ENCODE measurements at places on chromosomes 1 and 21.

DNA sequence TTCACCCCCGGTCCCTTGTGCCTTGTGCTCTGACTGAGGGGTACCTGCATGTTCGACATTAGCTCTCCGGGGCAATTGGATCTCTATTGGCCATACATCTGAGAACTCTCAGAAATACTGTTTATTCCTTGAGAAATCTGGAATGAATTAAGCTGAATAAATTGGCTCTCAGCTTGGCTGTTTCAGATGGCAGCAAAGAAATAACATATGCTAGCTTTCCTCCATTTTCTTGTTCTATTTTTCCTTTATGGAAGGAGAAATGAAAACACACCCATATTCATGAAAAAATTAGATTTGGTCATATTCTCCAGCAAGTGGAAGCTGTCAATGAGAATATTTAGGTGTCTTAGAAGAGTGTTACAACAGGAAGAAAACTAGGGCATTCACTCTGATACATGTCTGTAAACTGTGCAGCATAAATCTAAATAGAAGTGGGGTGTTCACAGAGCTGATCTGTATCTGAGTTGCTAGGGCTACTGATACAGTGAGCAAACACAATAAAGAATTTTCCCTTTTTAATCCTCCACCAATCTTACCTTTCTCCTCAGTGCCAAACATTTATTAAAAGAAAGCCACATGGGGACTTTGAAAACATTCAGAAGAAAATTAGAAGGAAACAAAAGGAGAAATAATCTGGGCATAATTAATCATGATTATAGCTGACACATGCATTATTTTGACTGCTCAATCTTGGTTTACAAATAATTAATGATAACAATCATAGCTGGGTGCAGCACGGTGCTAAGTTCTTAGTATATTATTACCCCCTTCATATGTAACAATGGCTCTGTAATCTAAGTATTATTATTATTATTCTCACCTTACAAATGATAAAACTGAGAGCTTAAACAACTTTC, 671.9 kb upstream of the USP24 start:
- no peak for DNase-seq

GRCh38 chr1:9438431-9439073, 100.7 kb upstream of the SLC25A33 start:
- DNase-seq = no peak

- no peak for DNase-seq
Observed at GRCh38 chr1:54928327-54928726, 41.3 kb upstream of the DHCR24 start.

- no peak for DNase-seq
Observed at GRCh38 chr1:214541693-214542092, 9.7 kb downstream of the PTPN14 start.

DNA sequence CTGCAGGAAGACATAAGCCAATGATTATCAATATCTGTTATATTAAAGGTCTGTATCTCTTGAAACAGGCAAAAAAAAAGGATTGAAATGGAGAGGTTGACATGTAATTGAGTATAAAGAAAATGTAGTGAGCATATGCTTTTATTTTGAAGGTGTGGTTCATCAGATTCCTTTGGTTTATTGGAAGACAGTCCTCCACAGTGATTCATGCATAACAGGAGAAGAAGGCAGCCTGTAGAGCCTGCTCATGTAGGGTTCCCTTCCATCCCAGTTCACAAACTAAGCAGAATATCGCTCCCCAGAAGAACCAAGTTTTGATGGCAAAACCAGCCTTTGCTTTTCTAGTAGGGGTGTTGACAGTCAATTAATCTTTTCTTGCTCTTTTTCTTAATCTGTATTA, 1016.8 kb upstream of the ADGRL4 start:
- no peak for DNase-seq

- no peak for DNase-seq
Observed at GRCh38 chr1:9763914-9764313, 59.9 kb downstream of the CLSTN1 start.

DNA sequence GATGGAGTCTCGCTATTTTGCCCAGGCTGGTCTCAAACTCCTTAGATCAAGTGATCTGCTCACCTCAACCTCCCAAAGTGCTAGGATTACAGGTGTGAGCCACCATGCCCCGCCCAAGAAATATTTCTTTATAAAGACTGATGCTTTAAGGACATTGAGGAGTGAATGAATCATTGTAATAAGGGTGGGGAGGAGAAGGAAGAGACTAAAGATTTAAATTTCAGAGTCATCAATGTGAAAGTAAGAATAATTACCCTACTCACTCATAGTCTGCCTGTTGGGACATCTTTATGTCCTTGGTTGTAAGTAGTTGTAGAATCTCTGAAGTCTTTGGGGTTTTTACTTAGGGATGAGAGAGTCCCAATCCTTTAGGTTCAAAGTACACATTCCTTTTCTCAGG, 7.3 kb downstream of the KDM1A start:
- no peak for DNase-seq

DNA sequence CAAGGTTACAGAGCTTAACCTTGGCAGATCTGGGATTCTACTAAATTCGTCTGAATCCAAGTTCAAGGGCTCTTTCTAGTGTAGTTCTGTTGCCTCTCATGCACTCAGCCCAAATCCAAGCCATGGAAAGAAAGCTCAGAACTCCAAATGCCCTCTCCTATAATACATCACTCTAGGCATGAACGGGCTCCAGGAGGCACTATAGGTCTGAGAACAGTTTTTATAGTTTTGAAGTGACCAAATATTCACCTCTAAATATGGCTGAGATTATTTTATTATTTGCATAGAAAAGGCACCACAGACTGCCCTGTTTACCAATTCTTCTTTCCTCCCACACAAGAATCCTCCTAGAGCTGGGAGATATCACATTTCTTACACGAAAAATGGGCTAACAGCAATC, 327.9 kb upstream of the BEND5 start:
- DNase-seq = no peak

- DNase-seq = no peak
Observed at GRCh38 chr1:38730511-38731397, 128.8 kb downstream of the RRAGC start.

DNA sequence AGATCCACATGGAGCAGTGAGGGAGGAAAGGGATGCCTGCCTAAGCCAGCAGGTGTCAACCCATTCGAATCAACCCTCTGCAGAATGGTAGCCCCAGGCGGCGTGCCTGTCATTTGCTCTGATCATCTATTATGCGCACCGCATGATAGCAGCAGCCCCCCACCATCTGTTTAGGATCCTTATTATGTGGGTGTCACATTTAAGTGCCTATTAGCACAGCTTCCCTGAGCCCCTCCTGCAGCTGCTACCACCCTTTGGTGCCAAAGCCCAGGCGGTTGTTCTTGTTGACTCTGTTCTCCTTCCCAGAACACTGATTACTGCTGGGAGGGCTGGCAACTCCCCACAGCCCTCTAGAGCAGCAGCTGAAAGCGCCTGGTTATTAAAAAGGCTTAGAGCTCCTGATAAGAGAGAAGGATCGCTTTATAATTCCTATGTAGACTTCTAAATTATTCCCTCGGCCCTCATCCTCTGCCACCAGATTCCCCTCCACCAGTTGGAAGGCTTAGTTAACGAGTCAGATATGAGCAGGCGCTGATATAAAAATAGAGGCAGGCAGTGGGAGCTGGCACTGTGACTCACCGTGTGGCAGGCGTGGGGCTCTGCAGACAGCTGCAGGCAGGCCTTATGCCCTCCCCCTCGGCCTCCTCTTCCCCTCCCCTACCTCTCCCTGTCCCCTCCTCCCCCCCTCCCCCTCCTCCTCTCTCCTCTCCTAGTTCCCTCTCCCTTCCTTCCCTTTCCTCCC, 23.0 kb downstream of the ACTA1 start:
- peak; percentile 98 for DNase-seq

DNA sequence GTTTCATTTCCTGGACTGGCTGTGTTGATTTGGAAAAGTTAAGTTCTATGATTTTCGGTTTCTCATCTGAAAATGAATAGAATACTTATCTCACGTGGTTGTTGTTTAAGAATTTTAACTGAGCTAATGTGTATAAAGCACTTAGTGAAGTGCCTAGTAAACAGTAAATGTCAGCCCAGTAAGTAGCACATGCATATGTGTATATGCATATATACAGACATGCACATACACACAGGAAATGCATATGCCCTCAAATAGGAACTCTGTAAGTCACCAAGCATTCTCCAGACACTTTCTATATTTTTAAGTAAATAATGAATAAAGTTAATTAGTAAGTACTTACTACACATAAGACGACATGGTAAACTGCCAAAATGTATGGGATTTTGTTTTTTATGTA, 128.6 kb downstream of the CLEC20A start:
- DNase-seq = no peak

DNA sequence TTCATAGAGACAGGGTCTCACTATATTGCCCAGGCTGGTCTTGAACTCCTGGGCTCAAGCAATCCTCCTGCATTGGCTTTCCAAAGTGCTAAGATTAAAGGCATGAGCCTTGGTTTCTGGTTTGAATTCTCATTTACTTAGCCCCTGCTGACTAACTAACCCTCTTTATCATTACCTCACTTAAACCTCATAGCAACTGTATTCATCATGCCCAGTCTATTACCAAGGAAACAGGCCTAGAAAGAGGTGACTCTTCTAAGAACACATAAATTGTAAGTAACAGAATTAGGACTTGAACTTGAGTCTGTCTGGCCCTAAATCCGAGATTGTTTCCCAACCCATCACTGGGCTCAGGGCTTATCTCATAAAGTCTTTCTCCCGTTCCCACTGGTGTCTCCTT, 44.2 kb downstream of the TMEM53 start:
- DNase-seq = no peak

- no peak for DNase-seq
Observed at GRCh38 chr21:41597227-41597626, 89.3 kb upstream of the TMPRSS2 start.

- no peak for DNase-seq
Observed at GRCh38 chr1:28176492-28177470, at the start of gene PTAFR. Gene PTAFR, minus strand, starts transcription at chr1:28176690. Its CDS starts 25,669 bp downstream, at chr1:28151021.

- no peak for DNase-seq
Observed at GRCh38 chr1:224592636-224593582, 23.2 kb upstream of the CNIH3 start.

DNA sequence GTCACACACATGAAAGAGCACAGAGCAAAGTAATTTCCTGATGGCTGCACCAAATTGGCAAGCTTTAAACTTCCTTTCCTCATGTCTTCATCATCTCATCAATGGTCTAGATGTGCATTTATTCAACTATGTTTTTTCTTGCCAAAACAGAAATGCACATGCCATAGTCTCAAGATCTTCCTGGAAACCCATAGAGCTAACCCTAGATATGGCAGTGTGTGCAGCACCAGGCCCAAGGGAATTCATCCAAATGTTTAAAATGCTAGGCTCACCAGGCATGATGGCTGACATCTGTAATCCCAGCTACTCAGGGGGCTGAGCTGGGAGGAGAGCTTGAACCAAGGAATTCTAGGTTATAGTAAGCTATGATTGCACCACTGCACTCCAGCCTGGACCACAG, 31.2 kb upstream of the PALMD start:
- no peak for DNase-seq

GRCh38 chr1:107626073-107626796, 338.7 kb downstream of the VAV3 start:
- DNase-seq = no peak

- DNase-seq = no peak
Observed at GRCh38 chr1:94989398-94989797, 62.5 kb upstream of the CNN3 start.

- DNase-seq = peak; percentile 49
Observed at GRCh38 chr1:30522031-30523004, 201.1 kb downstream of the MATN1 start.

DNA sequence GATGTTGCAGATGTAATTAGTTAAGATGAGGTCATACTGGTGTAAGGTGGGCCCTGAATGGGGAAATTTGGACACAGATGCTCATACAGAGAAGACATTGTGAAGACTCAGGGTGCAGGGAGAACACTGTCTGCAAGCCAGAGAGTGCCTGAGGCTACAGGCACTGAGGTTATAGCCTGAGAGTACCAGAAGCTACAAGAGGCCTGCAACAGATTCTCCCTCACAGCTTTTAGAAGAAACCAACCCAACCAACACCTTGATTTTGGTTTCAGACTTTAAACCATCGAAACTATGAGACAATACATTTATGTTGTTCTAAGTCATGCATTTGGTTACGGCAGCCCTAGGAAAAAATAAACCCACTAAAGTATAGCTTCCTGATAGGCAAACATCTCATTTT, 321.7 kb upstream of the USP25 start:
- DNase-seq = no peak

- peak; percentile 44 for DNase-seq
Observed at GRCh38 chr1:179867493-179868330, 9.9 kb downstream of the TOR1AIP2 start.

DNA sequence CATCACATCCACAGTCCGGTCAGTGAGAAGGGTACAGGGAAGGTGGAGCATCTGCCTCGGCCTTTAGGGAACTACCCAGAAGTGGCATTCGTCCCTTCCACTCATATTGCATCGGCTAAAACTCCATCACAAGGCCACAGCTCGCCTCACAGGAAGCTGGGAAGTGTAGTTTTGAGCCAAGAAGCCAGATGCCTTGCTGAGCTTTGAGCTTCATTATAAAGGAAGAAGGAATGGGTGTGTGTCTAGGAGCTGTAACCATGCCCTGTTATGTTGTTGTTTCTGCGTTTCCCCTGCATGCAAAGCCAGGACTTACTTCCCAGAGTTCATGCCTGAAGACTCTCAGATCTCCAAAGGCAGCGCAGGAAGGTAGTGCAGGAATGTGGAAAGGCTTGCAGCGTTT, 61.1 kb downstream of the OPTC start:
- DNase-seq = no peak

DNA sequence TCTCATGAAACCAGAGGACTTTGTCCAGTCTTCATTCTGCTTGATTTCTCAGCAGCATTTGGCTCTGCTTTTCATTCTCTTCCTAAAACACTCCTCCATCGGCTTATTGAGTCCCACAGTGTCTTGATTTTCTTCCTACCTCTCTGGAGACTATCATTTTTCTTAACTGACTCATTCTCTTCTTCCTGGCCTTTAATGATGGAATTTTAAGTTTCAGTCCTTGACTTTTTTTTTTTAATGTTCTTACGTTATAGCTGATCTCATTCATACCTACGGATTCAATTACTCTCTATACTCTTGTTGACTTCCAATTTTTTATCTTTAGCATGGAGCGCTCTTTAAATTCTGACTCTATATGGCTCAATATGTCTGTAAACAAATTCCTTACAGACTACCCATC, 111.1 kb downstream of the NEK7 start:
- DNase-seq = no peak

DNA sequence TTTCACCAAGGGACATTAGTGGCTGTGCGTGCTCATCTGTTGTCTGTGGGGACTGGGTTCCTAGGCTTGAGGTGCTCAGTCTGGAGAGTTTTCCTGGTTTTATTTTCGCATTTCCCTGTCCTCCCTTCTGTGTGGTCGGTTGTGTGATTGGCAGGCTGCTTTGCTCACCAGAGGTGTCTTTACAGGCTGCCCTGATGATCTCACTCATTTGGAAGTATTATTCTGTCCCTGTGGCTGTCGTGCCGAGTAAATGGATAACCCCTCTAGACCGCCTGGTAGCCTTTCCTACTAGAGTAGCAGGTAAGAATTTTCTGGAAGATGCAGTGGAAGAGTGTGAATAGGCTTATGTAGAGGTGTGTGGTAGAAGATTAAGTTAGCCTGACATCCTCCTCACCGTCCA, 44.1 kb upstream of the HMGN1 start:
- DNase-seq = no peak

DNA sequence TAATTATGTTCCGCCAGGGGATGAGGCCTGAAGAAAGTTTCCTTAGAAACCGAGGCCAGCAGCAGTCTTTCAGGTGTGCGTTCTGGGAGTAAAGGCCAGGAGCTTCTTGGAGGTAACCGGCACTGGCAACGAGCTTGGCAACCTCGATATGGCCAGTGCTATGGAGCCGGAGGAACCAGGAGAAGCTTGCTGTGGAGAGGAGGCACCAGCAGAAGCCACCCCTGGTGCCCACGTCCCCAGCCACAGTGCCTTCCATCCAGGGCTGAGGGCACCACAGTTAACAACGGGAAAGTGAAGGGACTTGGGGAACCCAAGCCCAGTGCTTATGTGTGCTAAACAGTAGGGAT, 41.5 kb upstream of the LIN9 start:
- DNase-seq = no peak
